ENCODE measurements at places on chromosomes 2 and 18.

- no peak for DNase-seq
Observed at GRCh38 chr18:13614641-13615288, 111.6 kb downstream of the FAM210A start.

DNA sequence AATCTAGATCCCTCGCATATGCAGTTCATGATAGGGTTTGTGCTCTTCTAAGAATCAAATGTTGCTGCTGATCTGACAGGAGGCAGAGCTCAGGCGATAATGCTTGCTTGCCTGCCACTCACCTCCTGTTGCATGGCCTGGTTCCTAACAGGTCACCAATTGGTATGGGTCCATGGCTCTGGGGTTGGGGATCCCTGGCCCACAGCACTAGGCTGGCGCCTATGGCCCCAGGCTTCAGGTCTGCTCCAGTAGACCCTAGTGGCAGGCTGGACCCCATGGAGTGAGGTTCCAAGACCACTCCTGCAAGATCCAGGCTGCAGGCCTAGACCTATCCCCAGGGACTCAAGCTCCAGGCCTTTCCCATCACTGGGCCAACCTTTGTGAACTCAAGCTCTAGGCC, 102.3 kb downstream of the SPHKAP start:
- no peak for DNase-seq

- no peak for DNase-seq
Observed at GRCh38 chr2:179165356-179166000, 99.2 kb downstream of the SESTD1 start.

DNA sequence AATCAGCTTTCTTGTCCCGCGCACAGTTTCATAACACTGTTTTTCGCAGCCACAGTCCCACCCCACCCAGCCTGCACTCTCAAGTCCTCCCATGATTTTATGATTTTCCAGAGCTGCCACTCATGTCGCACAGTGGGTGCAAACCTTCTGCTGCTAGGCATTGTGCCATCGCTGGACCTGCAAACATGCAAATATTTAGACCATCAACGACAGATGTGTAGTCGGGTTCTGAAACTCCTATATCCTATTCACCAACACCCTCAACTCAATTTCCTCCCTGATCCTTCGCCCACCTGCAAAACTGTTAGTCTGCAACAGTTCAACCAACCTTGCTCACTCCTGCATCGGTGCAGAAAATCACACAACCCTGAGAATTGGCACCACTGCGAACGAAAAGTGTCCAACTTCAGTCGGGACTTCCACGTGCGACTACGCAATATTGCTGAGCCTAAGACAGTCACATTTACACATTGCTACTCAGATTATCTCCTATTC, 871 bp upstream of the ALS2 start:
- DNase-seq = peak; percentile 27

- no peak for DNase-seq
Observed at GRCh38 chr2:107992069-107992468, 5.7 kb downstream of the SLC5A7 start.

DNA sequence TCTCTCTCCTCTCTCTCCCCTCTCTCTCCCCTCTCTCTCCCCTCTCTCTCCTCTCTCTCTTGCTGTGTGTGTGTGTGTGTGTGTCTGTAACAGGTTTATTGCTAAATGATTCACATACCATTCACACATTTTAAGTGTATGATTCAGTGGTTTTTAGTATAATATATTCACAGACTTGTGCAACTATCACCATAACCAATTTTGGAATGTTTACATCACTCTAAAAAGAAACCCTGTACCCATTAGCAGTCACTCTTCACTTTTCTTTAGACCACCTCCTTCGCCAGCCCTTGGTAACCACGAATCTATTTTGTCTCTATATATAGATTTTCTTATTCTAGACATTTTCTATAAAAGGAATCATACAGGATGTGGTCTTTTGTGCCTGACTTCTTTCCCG, 11.4 kb downstream of the THNSL2 start:
- DNase-seq = no peak

DNA sequence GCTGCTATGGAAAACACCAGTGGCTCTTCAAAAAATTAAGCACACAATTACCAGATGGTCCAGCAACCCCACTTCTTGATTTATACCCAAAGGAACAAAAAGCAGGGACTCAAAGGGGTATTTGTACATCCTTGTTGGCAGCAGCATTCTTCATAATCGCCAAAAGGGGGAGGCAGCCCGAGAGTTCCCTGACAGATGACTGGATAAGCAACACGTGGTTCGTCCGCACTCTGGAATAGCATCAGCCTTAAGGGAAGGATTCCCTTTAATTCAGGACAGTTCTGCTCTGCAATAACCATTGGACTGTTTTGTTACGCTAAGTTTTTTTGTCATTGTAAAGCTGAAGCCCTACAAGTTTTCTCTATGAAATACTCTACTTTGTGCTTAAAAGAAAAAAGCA, 76.7 kb upstream of the TWIST2 start:
- no peak for DNase-seq

DNA sequence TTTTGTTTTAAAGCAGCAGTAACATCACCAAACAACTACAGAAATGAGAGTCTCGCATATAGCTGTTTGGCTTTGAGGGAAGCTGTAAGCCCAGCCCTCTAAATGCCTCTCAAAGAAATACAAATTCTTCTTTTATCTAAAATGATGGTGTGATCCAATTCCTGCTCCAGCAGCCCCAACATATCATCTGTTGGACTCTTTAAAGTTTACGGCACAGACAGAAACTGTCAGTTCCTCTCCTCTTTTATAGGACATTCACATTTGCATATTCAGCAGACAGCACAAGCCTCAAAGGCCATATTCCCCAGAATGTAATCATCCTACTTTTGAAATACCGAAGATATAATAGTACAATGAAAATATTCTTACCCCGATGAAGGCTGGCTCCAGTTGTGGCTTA, 216.9 kb upstream of the REV1 start:
- no peak for DNase-seq

GRCh38 chr2:214503568-214503967, 92.7 kb downstream of the VWC2L start:
- no peak for DNase-seq

DNA sequence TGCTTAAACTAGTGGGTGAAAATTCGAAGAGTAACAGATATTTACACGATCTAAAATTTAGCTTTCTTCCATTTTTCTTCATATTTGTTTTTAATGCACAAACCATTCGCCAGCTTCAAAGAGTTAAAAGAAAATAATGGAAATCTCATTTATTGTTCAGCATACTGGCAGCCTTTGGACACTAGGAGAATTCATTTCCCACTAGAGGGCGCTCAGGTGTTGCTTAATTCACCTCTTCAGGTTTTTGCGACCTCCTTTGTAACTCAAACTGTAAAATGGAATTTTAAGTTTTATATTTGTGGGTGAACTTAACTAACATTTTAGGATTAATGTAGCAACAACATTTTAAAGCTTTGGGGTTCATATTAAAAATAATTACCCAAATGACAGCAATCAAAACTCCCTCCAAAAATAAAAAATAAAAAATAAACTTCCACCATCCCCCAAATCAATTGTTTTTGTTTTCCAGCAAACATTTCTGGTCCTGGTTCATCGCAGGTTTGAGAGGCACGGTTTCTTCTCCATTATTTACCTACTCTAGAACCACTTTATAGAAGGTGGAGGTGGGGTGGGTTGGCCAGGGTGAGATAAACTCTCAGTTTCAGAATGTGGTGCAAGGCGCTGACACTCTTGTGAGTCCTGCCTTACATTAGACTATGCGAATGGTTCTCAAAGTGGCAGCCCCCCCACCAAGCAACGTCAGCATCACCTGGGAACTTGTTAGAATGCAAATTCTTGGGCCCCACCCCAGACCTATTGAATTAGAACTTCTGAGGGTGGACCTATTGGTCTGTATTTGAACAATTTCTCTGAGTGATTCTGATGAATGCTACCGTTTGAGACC, 24.7 kb upstream of the PNPT1 start:
- DNase-seq = peak; percentile 57

DNA sequence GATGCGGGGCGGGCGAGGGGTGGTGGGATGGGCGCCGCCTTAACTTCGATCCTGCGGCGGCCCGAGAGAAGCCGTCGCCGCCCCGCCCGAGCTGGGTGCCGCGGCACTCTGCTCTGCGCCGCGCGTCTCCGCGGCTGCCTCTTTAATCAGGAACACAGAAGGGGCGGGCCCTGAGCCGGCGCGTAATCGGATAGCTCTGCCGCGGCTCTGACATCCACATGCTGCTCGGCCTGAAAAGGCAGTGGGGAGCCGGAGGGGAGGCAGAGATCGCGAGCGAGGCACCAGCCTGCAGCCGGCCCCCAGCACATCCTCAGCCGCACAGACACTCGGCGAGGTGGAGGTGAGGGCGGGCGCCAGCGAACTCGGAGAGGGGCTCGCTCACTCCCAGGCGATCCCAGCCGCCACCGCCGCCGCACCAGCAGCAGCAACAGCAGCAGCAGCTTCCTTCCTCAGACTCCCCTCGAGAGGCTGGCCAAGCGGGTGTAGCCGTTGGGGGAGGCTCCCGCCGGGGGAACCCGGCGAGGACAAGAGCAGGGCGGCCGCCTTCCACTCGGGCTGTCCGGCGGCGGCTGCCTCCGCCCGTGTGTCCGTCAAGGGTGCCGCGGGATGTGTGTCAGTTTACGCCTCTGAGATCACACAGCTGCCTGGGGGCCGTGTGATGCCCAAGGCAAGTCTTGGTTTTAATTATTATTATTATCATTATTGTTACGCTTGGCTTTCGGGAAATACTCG, at the start of gene NRP2:
Gene NRP2 (plus strand): TSS at position 263 of the 732 bp plus-strand sequence. CDS start 790 bp downstream, outside the sequence.
- peak; percentile 72 for DNase-seq

- DNase-seq = no peak
Observed at GRCh38 chr2:70772486-70773155, 4.6 kb upstream of the ADD2 start.

Data from GM13977 (cell line).